ENCODE measurements at places on chromosomes 2 and 18.

DNA sequence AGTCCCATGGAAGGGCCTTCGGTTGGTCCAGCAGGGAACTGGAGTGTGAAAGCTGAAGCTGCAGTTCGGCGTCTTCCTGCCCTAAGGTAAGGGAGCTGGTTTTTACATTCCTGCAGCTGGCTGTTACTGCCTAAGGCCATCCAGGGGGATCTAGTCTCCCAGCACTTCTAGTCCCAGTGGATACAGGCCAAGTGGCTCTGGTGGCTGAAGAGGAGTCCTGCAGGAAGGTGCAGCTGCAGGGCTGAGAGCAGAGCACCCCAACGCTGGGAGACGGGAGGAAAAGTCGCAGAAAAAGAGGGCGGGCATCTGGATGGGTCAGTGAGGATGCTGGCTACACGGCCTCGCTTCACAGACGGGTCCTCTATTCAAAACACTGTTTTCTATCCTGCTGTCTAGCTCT lies 225.0 kb upstream of the HS6ST1 start:
- DNase-seq, result no peak

DNA sequence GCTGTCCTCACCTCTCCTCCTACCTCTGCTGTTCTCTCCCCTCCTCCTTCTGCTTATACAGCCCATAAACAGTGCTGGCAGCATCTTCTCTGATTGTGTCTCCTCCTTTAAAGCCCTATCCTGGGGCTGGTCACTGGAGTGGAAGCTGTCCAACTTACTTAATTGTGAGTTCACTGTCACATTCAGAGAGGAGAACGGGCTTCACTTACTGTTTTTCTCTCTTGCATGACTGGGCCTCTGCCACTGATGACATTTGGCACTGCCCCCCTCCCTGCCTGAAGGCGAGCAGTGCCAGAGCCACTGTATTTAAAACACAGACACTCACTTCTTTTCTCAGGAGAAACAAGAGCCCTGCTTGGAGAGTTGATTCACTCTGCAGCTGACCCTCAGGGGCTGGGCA lies 12.3 kb downstream of the GAD1 start:
- no peak for DNase-seq

DNA sequence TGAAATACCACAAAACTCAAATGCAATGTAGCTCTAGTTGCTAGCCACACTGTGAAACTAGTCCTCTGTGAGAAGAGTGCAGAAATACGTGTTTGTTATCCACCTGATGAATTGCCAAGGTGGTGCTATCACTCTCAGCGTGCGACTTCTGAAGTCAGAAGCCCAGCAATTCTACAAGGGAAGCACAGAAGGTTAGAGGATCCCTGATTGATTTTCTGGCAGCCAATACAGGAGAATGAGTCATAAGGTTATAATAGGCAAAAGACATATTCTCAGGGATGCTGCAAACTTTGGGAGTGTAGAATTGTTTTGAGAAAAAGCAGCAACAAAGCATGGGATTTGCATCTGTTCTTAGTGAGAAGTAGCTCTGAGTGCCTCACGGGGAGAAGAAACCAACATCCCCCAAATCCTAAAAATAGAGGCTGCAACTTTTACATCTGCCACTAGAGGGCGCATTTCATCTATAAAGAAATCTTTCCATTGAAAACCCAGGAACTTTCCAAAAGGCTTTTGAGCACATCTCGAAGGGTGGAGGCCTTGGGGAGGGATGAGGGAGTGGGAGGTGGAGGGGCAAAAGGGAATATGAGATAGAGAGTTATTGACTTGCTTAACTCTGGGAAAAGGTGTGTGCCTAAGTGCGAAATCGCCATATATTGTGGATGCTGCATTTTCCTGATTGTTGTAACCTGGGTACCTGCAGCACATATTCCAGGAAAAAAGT lies 78.0 kb downstream of the TMEM182 start:
- DNase-seq, result peak; percentile 47

DNA sequence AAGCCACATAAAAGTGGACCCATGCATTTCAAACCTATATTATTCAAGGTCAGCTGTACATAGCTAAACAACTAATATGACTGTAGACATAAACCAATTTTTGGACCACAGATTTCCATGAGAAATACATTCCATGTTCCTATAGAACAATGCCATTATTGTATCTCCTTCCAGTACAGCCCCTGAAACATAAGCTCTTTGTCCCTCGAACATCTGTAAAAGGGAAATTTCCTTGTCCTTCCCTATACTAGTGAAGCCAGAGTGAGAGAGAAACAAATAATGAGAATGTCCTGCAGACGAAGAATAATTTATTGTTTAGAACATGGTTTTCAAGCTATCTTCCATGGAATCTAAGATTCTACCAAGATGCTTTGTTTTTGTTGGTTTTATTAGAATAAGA lies 75.3 kb downstream of the GORASP2 start:
- no peak for DNase-seq

DNA sequence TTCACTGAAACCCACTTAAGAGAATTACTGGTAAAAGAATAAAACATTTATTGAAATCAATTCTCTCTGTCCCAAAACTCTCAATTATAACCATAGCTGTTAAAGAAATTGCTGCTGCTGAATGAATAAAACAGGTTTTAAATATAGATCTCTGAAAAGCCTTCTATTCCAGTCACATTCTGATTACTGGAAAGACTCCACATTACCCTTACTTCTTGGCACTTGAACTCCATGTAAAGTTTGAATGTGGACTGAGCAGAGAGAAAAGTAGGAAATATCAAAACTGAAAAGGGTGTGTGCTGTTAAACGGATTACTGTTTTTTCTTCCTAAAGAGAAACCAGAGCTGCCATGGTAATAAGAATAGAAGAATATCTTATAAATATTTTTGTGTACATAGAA lies 655.3 kb upstream of the SETBP1 start:
- no peak for DNase-seq
